ENCODE measurements at places on chromosomes 3 and 15.

DNA sequence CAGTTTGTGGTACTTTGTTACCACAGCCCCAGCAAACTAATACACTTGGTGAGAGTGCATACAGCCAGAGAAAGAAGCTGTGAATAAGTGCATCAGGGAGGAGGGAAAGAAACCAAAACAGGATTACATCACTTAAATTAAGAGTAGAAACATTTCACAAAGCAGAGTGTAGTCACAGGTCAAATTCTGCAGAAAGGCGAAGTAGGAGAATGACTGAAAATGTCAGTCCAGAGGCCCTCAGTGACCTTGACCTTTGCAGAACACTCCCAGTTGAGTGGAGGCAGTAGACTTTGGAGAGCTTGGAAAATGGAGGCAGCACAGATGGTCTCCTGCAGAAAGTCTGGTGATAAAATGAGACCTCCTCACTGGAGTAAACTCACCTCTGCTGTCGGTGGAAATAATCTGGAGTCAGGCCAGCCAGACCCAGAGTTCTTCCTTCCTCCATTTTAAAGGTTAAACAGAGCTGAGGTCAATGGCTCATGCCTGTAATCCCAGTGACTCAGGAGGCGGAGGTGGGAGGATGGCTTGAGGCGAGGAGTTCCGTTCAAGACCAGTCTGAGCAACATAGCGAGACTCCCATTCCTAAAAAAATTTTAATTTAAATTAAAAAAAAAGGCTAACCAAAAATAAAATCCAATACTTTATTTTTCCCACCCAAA is 5.0 kb downstream of the CD86 start:
- no peak for DNase-seq

DNA sequence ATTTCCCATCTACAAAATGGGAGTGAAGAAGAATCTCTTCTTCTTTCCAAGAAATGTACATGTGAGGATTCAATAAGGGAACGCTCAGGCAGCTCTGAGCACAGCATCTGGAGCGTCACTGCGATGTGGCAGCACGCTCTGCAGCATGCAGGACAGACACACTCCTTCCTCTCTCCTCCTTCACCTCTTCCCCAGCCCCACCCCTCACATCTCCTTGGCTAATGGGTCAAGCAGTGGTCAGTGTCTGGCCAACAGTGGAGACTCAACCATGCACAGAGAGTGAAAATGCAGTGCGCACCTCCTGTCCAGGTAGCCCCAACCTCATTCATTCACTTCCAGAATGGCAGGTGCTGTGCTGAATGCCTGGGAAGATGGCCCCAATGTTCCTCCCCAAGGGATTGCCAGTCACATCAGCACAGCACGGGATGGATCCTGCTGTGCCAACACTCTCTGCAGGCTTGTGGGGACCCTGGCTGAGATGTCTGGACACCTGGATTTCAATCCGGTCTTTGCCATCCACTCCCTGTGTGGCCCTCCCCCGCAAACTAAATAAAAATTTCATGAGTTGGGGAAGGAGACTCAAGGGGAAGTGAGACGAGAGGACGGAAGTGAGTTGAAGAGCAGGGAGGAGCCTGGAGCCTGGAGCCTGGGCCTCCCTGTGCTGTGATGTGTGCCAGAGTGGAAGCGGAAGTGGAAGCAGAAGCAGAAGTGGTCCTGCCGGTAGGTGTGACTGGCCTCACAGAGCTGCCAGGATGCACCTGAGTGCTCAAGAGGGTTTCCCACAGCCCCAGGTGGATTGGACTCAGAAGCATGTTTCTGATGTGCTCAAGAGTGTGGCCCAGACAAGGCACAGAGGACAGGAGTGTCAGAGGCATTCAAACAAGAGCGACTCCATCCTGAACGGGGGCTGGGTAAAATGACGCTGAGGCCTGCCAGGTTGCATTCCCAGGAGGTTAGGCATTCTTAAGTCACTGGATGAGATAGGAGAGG is 163.9 kb downstream of the SMAD6 start:
- DNase-seq: no peak

- DNase-seq: no peak
These were observed 114.8 kb downstream of the FILIP1L start for GRCh38 chr3:99999536-99999935.

- no peak for DNase-seq
These were observed 27.8 kb upstream of the UBL7 start for GRCh38 chr15:74488776-74489175.

- no peak for DNase-seq
These were observed 208.6 kb downstream of the GAP43 start for GRCh38 chr3:115831864-115832263.

GRCh38 chr3:54273791-54274190 is 151.4 kb downstream of the CACNA2D3 start:
- DNase-seq: no peak

- DNase-seq: no peak
These were observed 47.4 kb upstream of the VGLL4 start for GRCh38 chr3:11690863-11691766.

DNA sequence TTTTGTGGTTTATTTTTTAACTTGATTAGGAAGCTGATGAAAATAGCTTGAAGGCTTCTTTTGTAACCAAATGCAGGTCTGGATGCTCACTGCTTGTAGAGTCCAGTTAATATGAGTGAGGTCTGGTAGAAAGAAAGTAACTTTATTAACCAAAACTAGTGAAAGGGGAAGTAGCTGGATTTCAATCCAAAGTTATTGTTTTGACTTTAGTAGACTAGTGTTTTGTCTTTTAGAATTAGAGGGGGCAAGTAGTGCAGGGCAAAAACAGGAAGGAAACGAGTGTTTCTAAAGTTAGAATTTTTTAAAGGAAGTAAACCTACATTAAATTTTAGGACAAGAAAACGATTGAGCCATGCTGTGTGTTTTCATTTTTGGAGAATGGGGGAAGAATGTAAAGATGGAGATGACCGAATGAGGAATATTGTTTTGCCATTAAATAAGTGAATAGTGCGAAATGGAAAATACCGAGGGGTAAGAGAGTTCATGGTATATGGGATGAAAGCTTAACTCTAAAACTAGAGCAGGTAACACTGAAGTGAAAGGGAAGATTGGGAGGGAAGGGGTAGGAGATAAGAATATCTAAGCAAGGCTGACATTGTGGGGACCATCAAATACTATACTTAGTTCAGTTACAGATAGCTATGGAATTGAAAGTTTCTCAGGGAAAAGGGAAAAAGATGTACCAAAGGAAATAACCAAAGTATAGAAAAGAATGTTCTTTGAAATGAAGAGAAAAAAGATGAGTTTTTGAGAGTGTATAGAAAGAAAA is 40.0 kb downstream of the USP3 start:
- DNase-seq: no peak

DNA sequence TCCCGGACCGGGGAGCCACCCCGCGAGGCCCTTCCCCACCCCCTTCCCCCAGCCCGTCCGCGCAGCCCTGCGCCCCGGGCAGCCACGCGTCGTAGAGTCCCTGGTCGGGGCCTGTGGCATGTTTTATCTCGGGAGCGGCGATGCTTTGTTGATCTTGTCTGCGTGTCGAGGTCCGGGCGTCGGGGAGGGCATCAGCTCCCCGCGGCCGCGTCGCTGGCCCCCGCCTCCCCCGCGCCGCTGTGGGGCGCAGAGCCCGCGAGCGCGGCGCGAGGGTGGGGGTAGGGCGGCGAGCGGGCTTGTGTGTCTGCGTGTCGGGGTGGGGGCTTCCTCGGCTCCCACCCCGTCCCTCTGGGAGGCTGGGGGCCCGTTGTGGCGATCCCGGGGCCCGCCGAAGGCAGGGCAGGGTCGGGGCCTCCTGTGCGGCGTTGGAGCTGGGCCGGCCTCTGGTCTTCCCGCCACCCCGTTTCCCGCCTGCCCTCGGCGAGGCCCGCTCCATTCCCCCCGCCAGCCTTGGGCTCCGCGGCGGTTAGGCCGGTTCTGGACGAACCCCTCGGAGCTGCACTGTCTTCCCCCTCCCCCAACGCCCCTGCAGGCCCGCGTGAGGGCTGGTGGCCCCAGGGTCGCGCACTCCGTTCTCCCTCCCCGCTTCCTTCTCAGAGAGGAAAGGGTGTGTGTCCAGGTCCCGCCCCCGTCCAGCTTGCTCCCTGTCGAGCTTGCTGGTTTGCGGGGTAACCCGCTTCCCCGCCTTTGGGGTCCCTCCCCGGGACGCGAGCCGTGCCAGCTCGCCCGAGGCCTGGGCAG is 695 bp downstream of the GMPS start:
- peak; percentile 16 for DNase-seq

- DNase-seq: no peak
These were observed 132.4 kb downstream of the SNRK start for GRCh38 chr3:43418601-43419272.

GRCh38 chr3:39446444-39446843 is 21.0 kb upstream of the MOBP start:
- DNase-seq: no peak

- DNase-seq: no peak
These were observed 54.7 kb upstream of the CNOT10 start for GRCh38 chr3:32630266-32630665.

GRCh38 chr3:116770815-116771450 is 61.4 kb downstream of the TUSC7 start:
- no peak for DNase-seq

DNA sequence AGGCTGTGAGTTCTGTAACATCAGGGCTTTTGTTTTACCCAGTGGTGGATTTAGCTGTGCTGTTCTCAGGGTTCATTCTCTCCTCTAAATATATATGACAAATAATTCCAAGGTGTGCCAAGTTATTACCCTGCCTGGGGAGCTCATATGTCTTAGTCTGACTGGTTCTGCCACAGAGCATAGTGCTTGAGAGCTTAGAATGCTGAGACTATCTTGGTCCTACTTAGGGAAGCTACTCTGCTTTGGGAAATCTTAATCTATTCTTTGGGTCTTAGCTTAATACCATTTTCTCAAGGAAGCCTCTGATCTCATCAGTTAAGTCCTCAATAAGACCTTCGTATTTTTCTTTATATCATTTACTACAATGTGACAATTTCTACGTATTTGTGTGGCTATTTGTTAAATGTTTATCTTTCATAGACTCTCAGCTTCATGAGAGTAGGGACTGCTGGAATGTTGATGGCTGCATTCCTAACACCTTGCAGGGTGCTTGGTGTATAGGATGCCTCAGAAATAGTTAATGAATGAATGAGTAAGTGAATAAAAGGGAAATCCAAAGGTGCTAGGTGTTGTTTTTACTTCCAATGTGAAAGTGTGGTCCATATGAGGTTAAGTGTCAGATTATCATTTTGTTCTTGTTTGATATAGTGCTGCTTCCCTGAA is 1.8 kb downstream of the OTOL1 start:
- no peak for DNase-seq

DNA sequence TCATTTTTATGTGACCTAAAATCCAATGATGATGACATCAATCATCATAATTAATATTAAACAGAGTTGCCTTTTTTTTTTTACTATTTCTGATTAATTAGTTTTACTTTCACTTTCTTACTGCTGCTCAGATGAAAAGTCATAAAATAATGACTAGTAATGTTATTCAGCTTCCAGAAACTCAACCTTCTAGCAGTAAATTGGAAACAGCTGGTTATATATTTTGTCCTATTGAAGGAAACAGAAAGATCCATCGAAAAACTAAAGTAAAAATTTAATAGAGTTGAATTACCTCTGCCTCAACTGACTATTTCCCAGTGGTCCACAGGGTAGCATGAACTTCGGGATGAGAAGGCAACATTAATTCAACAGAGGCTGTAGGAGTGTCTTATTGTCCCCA is 107.1 kb upstream of the PTX3 start:
- DNase-seq: no peak

DNA sequence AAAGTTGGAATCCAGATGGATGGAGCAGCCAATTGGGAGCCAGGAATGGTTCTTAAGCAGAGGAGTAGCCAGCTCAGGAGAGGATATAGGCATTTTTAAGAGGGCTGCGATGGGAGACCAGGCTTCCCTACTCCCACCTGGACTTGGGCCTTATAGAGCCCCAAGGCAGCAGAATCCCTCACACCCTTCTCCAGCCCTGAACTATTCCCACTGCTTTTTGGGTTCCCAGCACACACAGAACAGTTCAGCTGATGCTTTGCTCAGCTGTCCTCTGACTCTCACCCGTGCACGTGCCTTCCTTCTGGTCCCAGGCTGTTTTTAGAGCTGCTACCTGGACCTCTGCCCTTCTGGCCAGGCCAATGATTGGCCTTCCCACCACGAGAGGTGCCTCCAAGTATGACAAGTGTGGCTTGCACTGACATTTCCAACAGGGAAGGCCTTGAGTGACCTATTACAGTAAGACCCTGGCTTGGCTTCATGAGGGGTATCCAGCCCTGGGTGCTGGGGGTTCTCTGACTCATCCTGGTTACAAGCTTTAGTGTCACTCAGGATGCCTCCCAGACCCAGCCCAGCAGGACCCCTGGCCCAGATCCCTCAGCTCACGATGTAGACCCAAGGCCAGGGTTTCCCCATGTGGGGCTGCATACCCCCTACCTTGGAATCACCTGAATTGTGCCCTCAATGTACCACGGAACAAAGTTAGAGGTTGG is 25.2 kb downstream of the NOX5 start:
- DNase-seq: no peak

DNA sequence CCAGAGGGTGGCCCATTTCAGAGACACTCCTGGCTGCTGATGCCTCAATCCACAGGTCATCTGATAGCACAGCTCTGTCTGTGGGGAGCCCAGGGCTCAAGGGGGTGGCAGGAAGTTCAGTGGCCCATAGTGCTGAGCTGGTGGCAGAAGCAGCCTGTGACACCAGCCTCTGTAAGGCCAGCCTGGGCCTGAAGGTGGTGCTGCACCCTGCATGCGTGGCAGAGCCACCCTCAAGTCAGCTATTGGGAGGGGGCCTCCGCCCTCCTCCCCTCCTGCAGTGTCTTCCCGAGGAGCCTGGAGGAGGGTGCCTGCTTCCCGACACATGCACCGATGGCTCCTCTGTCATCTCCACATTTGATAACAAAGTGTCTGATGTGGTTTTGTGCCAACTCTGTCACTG is 3.0 kb downstream of the PLA1A start:
- no peak for DNase-seq

- no peak for DNase-seq
These were observed 112.0 kb downstream of the TMCO5A start for GRCh38 chr15:38046257-38047051.

DNA sequence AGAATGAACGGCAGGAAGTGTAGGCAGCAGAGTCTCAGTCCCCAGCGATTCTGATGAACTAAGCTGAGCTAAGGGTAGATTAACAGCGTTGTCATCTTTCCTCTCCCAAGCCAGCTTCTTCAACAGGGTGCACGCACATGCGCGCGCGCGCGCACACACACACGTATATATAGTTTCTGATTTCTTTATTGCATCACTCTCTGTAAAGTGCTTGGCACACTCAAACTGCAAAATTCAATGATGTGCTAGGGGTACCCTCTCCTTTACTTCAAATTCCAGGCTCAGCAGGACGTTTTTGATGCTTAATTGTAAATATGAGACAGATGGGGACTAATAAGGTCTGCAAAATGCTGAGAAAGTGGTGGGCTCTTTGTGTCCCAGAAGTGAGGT is 26.1 kb upstream of the VPS8 start:
- no peak for DNase-seq

DNA sequence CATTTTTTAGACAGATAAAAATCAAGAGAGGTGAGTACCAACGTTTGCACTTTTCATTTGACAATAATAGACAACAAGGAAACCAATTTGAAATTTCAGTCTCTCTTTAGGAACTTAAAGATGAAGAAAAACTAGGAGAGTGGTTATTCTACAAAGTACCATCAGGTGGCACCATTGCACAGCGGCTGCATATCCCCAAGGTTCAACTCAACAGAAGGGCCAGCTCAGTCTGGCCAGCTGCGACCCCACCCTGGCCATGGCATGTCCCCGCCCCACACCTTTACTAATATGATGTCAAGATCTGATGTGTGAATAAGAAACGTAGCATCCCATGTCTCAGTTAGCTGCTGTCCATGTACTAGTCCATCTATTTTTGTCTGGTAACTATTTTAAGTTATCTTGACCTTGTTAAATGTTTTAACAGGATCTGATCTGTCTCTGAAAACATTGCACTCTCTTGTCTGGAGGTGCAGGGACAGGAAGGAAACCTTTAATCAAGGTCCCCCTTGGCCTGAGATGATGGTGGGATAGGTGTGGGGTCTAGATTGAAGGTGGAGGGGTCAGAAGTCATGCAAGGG is 35.5 kb upstream of the CGNL1 start:
- peak; percentile 2 for DNase-seq
